ENCODE measurements at places on chromosomes 3 and 15. TPM values are rescaled to one million over a fixed set of nuclear protein-coding genes. Genes with fewer than 3 reads are reported as not detected.

GLDN gene
- 0.21 TPM for total RNA-seq

BOC gene
- 0.72 TPM for total RNA-seq

SCN11A gene
- under 0.01 TPM for total RNA-seq

KPNA4 gene
- total RNA-seq: 32.0 TPM

ITPKA gene
- total RNA-seq: 1.9 TPM

ROPN1B gene
- total RNA-seq: not detected

TMEM62 gene
- 37.7 TPM for total RNA-seq

SPTBN5 gene
- 0.43 TPM for total RNA-seq

DNAJA4 gene
- 13.6 TPM for total RNA-seq

CRYGS gene
- 0.48 TPM for total RNA-seq

KCNMB3 gene
- 0.21 TPM for total RNA-seq

NDUFB5 gene
- 120 TPM for total RNA-seq

RETNLB gene
- total RNA-seq: not detected

RBPMS2 gene
- not detected for total RNA-seq

CD80 gene
- total RNA-seq: not detected

MIX23 gene
- 35.0 TPM for total RNA-seq

C15orf62 gene
- 1.2 TPM for total RNA-seq

SPINK8 gene
- total RNA-seq: not detected

PLSCR2 gene
- 0.21 TPM for total RNA-seq

IL12A gene
- total RNA-seq: 0.72 TPM

PPM1L gene
- total RNA-seq: 7.0 TPM

LRTM1 gene
- total RNA-seq: not detected

GABRB3 gene
- 2.6 TPM for total RNA-seq

WDR53 gene
- 8.2 TPM for total RNA-seq

LYZL4 gene
- not detected for total RNA-seq

ECT2 gene
- total RNA-seq: 13.6 TPM

MTHFS gene
- total RNA-seq: 21.3 TPM

ARHGAP31 gene
- 0.43 TPM for total RNA-seq

RBP2 gene
- not detected for total RNA-seq

PFKFB4 gene
- total RNA-seq: 35.9 TPM

CASR gene
- not detected for total RNA-seq

LRRC49 gene
- 12.5 TPM for total RNA-seq

ATP10A gene
- total RNA-seq: 0.21 TPM

AHSG gene
- not detected for total RNA-seq

EOMES gene
- total RNA-seq: not detected

Data from tracheal epithelial cell (primary cell).